ENCODE measurements at places on chromosomes 12 and 14. TPM values are rescaled to one million over a fixed set of nuclear protein-coding genes. Genes with fewer than 3 reads are reported as not detected.
A peak's percentile ranks its signal among the peaks of the same experiment; 100 is the strongest.

The NPFF gene
- not detected for total RNA-seq

The RILPL2 gene
- total RNA-seq, result 0.60 TPM

GRCh38 chr12:128989287-128989686, 136.0 kb downstream of the GLT1D1 start:
- no peak for DNase-seq

DNA sequence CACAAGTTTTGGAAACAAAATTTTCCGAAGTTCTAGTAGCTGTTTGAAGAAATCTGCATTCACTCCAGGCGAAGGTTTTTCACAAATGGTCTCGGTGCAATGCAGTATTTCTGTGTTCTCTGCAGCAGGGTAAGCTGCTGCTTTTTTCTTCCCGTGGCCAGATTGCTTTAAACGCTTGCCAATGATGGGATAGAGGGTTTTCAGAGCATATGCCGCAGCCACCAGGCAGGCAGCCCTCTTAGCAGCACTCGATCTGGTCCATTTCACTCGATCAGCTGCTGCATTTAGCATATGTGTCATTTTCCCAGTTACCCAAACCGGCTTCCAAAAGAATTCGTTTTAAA, 315 bp downstream of the ABCD2 start:
- DNase-seq, result peak; percentile 15

The OR10P1 gene
- total RNA-seq, result not detected

GRCh38 chr12:24379433-24379832, 430.0 kb upstream of the SOX5 start:
- DNase-seq, result no peak

- DNase-seq, result peak; percentile 78
These were observed 1181.2 kb downstream of the VRK1 start for GRCh38 chr14:97978341-97978740.

- DNase-seq, result no peak
These were observed 68.5 kb downstream of the SOX5 start for GRCh38 chr12:23880988-23881387.

The ACSS3 gene
- 9.2 TPM for total RNA-seq

The EXOC3L4 gene
- 15.2 TPM for total RNA-seq

- no peak for DNase-seq
These were observed 525.4 kb downstream of the TMEM121 start for GRCh38 chr14:106051796-106052195.

DNA sequence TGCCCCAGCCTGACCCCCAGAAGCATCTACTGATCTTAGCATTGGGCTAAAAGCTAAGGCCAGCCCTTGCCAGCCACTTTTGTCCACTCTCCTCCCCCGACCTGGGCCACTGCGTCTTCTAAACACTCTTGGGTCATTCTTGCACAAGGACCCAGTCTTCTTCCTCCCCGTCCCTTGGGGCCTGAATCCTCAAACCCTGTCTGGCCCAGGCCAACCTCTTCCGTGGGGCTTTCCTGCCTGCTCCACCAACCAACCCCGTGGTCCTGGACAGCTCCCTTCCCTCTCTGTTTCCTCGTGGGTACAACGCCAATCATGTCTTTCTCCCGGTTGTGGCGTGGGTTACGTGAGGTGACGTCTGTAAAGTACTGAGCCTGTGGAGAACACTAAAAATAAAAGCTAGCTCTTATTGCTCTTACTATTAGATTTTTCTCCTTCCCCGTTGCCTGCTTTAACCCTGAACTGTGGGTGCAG, 21.5 kb downstream of the FAM222A start:
- no peak for DNase-seq

GRCh38 chr12:65810036-65810435, 14.2 kb upstream of the HMGA2 start:
- DNase-seq, result no peak

DNA sequence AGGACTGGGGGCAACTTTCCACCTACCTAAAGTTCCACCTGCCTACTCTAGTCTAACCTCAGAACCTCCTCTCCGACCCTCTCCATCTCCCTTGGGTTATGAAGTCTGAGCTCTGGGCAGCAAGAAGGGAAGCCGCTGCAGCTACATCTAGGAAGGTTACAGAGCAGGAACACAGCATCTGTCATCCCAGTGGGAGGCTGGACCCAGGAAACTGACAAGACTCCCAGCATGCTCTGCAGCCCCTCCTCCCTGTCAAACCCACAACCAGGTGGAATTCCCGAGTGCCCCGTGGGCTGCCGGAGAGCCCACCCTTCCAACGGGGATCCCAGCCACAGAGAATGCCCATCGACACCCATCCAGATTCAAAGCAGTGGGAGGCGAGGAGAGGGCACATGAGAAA, 2.1 kb downstream of the TESC start:
- DNase-seq, result no peak

The PRPF40B gene
- total RNA-seq, result 3.7 TPM

- DNase-seq, result no peak
These were observed 545 bp downstream of the SMARCC2 start for GRCh38 chr12:56188778-56189098.

The KRR1 gene
- 28.1 TPM for total RNA-seq

DNA sequence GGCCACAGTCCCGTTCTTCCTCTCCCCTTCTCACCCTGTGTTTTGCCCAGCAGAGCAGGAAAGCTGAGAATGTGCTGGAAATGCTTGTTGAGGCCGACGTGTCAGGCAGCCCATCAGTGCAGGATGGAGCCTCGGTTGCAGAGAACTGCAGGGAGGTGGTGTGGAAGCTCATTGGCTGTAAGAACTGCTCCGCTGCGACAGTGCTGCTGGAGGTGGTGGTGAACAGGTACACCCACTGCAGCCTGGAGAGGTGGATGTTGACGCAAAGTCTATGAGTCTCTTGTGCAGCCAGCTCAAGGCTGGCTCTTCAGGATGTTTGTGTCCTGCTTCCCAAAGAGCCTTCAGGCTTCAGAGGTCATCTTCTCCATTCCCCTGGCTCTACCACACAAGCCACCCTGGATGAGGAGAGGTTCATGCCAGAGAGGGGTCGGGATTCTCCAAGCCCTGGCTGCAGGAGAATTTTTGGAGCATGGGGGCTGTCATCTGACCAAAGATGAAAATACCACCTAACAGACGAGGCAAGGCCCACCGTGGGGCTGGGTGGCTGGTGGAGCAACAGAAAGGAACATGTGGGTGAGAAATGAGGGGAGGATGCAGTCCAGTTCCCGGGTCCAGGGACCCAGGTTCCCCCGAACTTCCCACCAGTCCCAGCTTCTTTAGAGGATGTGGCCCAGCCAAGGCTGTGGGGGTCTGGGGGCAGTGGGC, 174.1 kb upstream of the PRMT8 start:
- DNase-seq, result no peak

GRCh38 chr12:43022838-43023237, 433.3 kb upstream of the PRICKLE1 start:
- DNase-seq, result no peak

The KLRB1 gene
- 5.2 TPM for total RNA-seq

DNA sequence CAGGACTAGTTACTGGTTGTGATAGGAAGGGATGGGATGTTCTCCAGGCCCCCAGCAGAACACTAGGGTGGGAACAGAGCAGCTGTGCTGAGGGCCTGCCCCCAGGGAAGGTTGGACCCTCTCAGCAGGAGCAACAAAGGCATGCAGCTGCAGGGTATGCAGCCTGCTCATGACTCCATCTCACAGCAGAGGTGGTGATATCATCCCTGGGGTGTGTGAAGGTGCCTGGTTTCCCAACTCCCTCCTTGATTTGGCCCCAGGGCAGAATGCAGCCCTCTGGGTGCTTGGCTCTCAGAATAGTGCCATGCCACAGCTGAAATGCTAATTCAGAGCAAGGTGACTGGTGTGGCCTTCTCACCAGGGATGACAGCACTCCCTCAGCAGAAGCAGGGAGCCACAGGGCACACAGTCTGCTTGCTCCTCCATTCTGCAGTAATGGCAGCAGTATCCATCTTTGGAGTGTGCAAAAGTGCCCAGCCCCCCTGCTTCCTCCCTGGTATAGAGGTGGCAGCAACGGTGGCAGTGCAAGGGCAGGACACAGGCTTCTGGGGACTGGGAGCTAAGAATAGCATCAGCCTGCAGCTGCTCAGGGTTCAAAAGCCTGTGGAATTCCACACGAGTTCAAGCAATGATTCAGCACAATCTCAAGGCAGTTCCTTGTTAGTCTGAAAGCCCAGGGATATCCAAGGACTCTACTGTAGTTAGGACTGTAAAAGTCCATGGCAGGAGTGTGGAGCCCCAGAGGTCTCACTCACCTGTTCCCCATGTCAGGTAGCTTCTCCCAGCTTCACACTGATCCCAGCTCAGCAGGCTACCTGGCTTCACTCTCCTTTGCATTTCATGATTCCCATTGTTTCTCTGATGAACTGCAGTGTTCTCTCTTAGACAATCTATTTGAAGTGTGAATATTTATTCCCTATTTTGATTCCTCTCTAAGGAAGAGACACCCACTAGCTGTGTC, 298.1 kb upstream of the FOXG1 start:
- no peak for DNase-seq

- DNase-seq, result no peak
These were observed 14.1 kb downstream of the GPX2 start for GRCh38 chr14:64928239-64929013.

GRCh38 chr12:105888696-105889095, 250.1 kb downstream of the NUAK1 start:
- DNase-seq, result no peak

GRCh38 chr14:60327447-60328331, 78.7 kb downstream of the PPM1A start:
- DNase-seq, result peak; percentile 60

DNA sequence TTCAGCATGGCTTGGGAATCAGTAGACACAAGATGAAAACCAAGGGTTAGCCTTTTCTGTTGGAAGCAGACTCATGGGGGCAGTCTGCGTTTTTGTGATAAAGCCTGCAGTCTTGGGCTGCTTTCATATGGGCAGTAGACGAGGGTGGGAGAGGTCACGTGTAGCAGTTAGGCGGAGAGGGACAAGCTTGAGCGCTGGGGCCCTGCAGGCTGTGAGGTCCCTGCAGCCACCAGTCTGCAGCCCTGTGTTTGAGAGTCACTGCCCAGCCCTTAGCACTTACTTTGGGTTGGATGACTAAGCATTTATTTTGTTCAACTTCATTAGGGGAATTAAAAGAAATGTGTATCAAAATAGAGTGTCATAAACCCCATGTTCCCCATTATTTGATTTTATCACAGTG, 37.2 kb downstream of the EP400 start:
- no peak for DNase-seq

- no peak for DNase-seq
These were observed 1.3 kb upstream of the WASHC3 start for GRCh38 chr12:102063069-102063468.

DNA sequence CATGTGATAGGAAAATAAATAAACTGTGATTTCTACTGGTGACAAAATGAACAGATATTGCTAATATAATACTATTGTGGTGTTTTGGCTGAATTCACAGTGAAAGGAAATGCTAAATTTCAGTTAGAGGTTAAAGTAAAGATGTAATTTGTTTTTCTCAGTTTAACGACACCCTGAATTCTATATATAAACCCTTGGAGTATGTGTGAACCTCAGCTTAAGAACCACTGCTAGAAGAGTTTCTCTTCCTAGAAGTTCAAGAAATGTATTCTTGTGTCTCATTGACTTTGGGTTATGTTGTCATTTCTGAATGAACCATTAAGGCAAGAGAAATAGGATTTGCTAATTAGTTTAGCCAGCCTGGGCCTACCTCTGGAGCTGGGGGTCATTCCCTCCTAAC, 8.2 kb downstream of the FBXO34 start:
- DNase-seq, result no peak

Data from transverse colon (tissue), 4 donors.